PC-9 (cell line): ENCODE measurements at places on chromosomes 3 and 15.

DNA sequence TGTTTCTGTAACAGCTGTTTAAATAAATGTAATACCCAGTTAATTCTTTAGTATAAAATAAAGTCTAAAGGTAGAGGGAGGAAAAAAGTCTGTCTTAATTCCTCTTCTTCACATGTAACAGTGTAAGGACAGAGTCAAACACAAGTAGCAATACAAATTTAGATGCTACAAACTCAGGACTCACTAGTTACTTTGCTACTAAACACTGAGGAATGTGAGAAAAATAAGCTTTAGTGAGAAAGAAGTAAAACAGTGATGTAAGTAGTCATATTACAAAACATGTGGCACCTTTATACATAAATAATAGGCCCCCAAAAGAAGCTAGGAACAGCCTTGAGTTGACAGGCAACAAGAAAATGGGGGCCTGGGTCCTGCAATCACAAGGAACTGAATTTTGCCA is 113.0 kb downstream of the TBC1D5 start:
- no peak for DNase-seq

DNA sequence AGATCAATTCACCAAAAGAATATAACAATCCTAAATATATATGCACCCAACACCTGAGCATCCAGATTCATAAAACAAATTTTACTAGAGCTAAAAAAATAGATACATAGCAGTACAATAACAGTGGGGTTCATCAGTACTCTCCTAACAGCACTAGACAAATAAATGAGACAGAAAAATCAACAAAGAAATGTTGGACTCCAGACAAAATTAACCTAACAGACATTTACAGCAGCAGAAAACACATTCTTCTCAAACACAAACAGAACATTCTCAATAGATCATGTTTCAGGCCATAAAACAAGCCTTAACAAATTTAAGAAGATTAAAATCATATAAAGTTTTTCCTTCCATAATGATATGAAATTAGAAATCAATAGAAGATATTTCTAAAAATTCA is 124.8 kb upstream of the NECTIN3 start:
- DNase-seq = no peak

GRCh38 chr3:15989419-15989818 is 185.1 kb upstream of the GALNT15 start:
- no peak for DNase-seq

DNA sequence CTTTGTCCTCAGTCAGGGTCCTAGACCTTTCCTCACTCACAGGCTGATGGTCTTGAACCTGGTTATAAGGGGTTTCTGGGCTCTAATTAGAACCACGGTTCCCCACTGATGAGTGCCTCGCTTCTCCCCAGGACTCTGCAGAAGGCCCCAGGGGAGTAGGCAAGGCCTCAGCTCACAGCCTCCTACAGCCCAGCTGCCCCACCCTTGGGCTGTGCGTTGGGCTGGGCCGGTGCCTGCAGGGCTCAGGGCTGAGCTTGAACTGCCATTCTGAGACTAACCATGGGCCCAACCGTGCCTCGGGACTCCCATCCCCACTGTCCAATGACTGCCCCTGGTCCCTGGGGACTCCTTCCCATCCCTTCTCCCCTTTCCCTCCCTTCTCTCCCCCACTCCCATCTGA is 25.6 kb downstream of the CLEC3B start:
- no peak for DNase-seq

DNA sequence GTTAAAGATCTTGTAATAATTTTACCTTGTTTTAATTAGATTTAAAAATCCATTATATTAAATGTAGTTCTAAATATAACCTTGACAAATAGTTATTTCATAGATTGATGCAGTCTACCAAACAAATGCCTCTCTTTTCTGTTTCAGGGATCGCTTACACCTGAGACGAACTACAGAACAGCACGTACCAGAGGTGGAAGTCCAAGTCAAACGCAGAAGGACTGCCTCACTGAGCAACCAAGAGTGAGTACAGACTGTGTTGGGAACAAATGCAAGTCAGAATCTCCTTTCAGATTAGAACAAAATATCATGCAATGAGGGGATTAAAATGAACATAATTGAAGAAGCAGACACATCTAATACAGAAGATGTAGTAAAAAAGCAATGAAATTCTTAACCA is 7.2 kb downstream of the SNRPN start:
- DNase-seq = no peak
